ENCODE measurements at places on chromosomes 12 and 14.

- DNase-seq = no peak
These were observed 1.7 kb downstream of the CCND2 start for GRCh38 chr12:4275016-4275869.

DNA sequence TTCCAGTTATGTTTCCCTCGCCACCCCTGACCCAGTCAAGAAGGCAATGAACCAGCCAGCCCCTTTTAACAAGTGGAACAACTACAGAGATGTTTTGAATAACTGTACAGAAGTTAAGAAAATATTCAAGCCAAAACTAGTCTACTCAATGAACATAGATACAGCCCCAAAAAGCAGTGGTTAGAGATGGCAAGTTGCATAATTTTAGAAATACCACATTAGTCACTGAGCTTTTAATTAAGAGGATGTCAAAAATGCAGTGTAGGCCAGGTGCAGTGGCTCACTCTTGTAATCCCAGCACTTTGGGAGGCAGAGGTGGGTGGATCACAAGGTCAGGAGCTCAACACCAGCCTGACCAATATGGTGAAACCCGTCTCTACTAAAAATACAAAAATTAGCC is 27.2 kb downstream of the PROX2 start:
- no peak for DNase-seq

GRCh38 chr14:24705840-24706239 is 71.8 kb upstream of the GZMB start:
- no peak for DNase-seq

GRCh38 chr14:102205560-102205959 is 65.9 kb downstream of the WDR20 start:
- DNase-seq = no peak

DNA sequence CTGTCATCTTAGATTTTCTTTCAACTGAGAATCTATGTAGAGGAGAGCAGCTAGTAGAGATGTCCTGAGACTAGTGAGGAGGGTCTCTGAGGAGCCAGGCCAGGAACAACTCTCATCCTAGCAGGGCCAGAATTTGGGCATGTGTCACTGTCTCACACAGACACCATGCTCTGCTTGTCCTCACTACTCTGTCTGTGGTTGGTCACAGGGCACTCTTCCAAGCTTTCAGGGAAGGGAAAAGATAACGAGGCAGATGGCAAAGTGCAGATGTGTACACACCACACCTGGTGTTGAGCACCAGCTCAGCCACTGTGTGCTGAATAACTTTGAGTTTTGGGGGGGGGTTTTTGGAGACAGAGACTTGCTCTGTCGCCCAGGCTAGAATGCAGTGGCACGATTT is 2.5 kb downstream of the SSPN start:
- no peak for DNase-seq

DNA sequence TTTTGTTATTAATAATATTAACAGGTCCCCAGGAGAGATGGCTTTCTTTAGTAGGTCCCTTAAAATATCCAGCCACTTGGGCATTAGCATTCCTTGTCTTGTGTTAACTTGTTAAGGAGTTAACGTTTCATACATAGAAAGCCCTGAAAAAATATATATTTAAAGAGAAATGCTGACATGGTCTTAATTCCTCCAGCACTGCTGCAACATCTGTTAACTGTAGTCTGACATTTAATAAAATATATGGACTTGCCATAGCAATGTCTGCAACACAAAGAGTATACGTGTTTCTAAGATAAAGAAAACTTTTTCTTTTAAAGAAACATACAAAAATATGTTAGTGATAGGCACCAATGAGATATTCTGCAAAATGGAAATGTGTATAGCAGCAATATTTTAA is 10.0 kb downstream of the SLC38A4 start:
- DNase-seq = no peak

- no peak for DNase-seq
These were observed 19.0 kb downstream of the KLRB1 start for GRCh38 chr12:9588749-9589148.

DNA sequence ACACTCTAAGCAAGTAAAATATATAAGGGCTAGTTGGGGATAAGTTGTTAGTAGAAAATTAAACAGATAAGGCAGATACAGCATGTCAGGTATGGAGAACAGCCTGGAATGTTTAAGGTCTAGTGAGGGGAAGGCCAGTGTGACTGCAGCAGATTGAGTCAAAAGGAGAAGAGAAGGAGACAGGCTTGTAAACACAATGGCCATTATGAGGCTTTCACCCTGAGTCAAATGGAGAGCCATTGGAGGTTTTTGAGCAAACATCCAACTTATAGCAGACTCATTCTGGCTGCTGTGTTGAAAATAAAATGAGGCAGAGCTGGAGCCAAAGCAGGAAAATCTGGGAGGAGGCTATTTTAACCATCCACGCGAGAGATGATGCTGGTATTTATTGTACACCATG is 142.0 kb downstream of the DUSP6 start:
- no peak for DNase-seq

DNA sequence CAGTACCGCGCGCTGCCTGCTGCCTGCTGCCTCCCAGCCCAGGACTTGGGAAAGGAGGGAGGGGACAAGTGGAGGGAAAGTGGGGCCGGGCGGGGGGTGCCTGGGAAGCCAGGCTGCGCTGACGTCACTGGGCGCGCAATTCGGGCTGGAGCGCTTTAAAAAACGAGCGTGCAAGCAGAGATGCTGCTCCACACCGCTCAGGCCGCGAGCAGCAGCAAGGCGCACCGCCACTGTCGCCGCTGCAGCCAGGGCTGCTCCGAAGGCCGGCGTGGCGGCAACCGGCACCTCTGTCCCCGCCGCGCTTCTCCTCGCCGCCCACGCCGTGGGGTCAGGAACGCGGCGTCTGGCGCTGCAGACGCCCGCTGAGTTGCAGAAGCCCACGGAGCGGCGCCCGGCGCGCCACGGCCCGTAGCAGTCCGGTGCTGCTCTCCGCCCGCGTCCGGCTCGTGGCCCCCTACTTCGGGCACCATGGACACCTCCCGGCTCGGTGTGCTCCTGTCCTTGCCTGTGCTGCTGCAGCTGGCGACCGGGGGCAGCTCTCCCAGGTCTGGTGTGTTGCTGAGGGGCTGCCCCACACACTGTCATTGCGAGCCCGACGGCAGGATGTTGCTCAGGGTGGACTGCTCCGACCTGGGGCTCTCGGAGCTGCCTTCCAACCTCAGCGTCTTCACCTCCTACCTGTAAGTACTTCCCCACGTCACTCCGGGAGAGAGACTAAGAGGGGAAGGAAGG is at the start of gene LGR5:
TSS of gene LGR5 (plus strand) at position 186 of the 732 bp plus-strand sequence. CDS start at position 469, 283 bp downstream.
- no peak for DNase-seq

- DNase-seq = no peak
These were observed 34.1 kb upstream of the ITPR2 start for GRCh38 chr12:26867080-26867479.

- DNase-seq = no peak
These were observed 453.7 kb upstream of the RGS6 start for GRCh38 chr14:71478542-71478941.

DNA sequence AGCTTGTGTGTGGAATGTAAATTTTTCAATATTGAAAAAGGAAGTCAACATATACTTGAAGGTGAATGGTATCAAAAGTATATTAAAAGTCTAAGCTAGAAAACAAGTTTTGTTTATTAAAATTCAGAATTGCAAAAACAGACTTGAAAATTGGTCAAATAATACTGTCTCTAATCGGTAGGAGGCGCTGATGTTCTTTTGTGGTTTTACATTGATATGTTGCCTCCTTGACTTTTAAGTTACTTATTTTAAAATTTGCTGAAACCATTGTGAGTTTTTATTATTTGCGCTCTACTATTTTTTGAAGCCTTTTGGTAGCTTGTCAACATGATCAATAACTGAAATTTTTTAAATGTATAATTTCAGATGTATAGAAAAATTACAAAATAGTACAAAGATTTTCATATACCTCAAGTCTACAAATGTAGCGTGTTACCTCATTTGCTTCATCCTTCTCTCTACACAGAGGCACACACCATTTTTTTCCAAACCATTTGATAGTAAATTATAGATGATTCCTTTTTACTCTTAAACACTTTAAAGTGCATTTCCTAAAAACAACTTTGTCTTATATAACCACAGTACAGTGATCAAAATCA is 6.9 kb downstream of the RTRAF start:
- no peak for DNase-seq

DNA sequence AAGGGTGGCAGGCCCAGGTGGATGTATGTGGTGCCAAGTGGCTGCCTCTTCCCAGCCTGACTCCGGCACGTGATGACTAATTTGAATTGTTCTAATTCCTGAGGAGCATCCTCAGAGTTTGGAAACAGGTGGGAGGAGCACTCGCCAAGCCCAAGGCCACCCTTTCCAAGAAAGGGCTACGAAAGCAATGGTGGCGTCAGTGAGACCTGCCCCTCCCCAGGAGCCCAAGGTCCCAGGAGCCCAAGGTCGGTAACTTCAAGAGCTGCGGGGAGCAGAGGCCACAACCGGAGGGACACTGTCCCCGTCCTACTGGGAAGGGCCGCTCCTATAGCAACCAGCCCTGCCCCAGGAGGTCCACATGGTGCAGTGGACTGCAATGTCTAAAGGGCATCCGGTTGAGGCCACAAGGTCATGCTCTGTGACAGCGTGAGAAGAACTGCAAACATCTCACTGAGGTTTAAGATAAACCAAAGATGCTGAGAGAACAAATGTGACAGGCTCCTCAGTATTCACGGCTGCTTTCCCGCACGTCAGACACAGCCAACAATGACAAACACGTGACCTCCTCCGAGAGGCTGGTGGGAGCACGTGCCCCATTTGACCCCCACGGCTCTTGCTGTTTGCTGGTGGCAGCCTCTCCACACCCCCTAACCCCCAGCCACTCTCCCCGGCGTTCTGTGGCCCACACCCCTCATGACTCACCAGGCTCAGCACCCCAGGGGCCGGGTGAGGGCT is 79.6 kb downstream of the ITPK1 start:
- DNase-seq = no peak

GRCh38 chr12:530308-530707 is 70.6 kb downstream of the B4GALNT3 start:
- no peak for DNase-seq

DNA sequence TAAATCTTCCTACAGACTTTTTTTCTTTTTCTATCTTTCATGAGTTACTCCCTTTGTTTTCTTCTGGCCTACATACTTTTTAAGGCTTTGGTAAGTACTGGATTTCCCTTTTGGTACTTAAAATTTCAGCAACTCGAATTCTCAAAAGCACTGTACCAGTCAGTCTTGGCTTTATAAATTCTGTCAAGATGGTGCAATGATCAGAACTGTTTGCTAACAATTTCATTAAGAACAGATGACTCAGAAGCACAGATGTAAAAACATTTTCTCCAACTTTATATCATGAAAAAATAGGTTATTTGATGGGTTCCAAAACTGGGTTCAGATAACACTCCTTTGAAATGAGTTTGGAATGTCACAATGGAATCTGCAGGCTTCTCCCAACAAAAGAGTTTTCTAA is 1961.8 kb upstream of the FLRT2 start:
- no peak for DNase-seq

DNA sequence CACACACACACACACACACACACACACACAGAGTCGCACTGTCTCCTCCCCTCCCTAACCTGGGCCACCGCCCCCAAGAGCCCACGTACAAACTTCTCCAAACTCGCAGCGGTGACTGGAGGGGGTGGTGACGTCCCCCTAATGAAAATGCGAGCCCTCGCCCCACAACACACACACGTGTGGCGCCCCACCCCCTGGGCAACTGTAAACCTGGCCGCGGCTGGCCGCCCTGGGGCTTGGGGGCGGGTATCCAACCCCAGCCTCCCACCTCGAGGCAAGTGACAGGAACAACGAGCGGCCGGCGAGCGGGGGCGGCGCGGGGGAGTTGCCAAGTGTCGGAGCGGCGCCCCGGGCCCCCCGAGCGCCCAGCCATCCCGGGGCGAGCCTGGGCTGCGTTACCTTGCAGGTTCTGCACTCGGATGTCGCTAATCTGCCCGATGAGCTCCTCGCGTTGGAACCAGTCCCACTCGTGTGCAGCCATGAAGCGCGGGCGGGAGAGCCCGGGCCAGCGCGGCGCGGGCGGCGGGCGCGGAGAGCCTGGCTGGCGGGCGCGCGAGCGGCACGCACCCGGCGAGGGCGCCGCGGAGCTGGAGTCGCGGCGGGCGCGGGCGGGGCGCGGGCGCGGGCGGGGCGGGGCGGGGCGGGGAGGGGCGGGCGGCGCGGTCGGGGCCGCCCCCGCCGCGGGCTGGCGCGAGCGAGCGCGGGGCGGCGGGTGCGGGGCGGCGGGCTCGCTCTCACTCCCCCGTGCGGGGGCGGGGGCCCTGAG is at the start of gene CLMN:
TSS of gene CLMN (minus strand) at position 597 of the 766 bp plus-strand sequence. CDS start at position 481, 116 bp downstream.
- DNase-seq = no peak

GRCh38 chr12:87047691-87048090 is 791.5 kb upstream of the MGAT4C start:
- DNase-seq = no peak

DNA sequence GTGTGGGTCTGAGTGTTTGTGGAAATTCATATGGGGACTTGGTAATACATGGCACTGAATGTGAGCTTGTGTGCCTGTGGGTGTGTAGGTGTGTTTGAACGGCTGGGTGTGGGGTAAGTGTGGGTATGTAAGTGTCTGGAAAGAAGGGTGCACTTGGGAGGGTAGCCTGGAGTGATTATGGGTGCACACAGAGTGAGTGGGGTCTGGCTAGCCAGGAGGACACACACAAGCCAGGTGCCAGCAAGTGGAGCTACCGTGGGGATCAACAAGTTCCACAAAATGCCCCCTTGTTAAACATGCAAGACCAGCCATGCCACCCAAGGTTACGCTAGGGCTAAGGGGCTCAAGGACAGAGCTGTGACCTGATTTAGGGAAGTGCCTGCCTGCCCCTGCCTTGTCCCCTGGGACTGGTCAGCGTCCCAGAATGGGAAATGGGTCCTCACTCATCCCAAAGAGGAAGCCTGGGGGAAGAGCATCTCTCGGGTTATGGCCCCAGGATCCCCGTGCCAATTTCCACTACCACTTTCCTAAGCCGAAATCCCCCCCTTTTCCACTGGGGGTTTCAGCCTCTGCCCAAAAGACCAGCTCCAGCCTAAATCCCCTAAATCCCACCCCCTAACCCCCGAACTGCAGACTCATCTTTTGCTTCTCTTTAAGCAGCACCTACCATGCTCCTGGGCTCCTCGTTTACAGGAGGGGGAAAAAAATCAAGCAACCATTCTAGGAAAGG is 118.6 kb downstream of the DICER1 start:
- no peak for DNase-seq

- DNase-seq = no peak
These were observed 17.0 kb downstream of the OR8S1 start for GRCh38 chr12:48542300-48542928.
